Breast epithelium (tissue), 4 donors: ENCODE measurements at places on chromosomes 12 and 14. TPM values are rescaled to one million over a fixed set of nuclear protein-coding genes. Genes with fewer than 3 reads are reported as not detected.

The POC1B gene
- 30.4 TPM for total RNA-seq

DNA sequence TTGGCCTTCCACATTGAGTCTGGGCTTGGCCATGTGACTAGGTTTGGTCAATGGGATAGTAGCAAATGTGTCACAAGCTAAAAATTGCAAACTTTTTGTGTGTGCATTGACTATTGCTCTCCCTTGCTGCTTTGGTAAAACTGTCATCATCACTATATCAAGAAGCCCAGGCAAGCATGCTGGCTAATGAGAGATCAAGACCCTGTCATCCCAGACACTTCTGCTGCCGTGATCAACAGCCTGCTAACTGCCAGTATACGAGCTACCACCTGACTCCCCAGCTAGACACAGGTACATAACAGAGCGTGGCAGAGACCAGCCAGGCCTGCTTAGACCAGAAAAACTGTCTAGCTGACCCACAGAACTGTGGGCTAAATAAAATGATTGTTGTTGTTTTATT, 456.7 kb upstream of the DCN start:
- H3K4me1 ChIP-seq, result no peaks in the 10 kb centered on the region
- H3K27me3 ChIP-seq, result no peaks in the 10 kb centered on the region
- DNase-seq, result no peak
- H3K36me3 ChIP-seq, result no peaks in the 10 kb centered on the region
- H3K27ac ChIP-seq, result no peak overlapping the region

GRCh38 chr12:67881565-67881964, 107.7 kb upstream of the IFNG-AS1 start:
- H3K27me3 ChIP-seq, result no peaks in the 10 kb centered on the region
- H3K4me1 ChIP-seq, result no peaks in the 10 kb centered on the region
- no peak for DNase-seq
- no peak overlapping the region for H3K27ac ChIP-seq
- H3K4me3 ChIP-seq, result no peak overlapping the region
- H3K36me3 ChIP-seq, result no peaks in the 10 kb centered on the region

The AKAP5 gene
- total RNA-seq, result 0.98 TPM

The FGF23 gene
- not detected for total RNA-seq

DNA sequence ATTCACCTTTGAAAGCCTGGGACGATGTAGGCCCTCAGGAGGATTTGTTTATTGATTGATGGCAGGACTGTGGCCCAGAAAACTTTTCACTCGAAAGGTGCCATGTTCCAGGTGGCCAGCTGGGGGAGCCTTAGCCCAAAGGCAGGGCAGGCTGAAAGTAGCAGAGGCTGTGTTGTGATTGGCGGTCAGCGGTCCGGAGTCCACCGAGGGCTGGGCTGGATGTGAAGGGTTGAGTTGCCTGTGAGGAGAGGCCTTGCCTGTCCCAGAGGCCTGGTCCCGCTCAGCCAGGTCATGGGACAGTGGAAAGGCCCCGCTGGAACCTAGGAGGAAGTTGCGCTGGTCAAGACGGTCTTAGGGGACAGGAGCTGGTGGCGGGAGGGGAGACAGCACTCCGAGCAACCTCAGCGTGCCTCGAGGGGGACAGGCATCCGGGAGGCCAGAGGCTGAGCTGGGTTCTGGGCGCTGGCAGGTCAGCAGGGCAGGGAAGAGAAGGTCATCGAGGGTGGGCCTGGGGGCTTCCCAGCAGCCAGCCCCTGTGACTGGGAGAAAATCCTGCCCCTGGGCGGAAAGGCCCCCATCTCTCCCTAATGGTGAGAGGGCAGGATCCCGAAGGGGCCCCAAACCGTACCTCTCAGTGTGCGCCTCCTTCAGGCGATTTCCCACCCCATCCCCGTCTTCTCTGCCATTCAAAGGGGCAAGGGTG, 26.3 kb downstream of the CMA1 start:
- no peak overlapping the region for H3K27ac ChIP-seq
- no peaks in the 10 kb centered on the region for H3K36me3 ChIP-seq

The PPP1R1A gene
- 29.7 TPM for total RNA-seq

GRCh38 chr12:123576611-123577010, 7.7 kb upstream of the TMED2 start:
- no peak overlapping the region for H3K27ac ChIP-seq
- no peak for DNase-seq
- no peaks in the 10 kb centered on the region for H3K4me1 ChIP-seq
- H3K36me3 ChIP-seq, result no peaks in the 10 kb centered on the region
- H3K27me3 ChIP-seq, result no peaks in the 10 kb centered on the region

DNA sequence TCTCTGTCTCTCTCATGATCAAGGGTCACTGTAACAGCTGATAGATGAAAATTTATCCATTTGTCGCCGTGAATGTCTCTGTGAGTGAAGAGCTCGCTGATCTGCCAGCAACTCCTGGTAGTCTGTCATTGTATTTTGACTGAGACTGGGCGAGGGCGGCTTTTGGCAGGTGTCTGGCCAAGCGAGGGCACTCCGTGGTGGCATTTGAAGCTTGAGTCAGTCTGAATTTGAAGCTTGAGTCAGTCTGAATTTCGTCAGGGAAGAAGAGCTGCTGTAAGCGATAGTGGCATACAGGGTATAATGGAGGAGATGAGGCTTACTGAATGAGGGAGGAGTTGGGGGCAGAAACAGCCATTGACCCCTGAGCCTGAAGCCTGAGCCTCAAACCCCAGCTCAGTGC, 56.8 kb upstream of the FAM181A start:
- no peaks in the 10 kb centered on the region for H3K27me3 ChIP-seq
- DNase-seq, result no peak
- no peaks in the 10 kb centered on the region for H3K4me1 ChIP-seq
- H3K36me3 ChIP-seq, result no peaks in the 10 kb centered on the region
- H3K27ac ChIP-seq, result no peak overlapping the region

The SMCO2 gene
- total RNA-seq, result not detected

DNA sequence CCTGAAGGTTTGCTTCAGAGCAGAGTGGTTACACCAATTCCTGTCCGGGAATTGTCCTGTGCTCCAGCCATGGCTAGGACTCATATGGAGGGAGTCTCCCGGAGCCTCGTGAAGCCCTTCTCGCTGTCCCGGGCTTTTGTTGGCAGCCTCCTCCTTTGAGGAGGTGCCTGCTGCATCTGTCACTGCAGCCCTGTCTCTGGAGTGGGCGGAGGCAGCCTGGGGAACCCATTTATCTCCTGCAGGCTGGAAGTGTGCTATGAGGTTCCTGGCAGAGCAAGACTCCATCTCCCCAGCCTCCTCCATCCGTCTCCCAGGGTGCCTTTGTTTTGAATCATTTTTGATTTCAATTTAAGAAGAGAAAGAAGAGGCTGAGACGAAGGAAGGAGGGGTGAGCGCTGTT, 355.3 kb downstream of the GLT1D1 start:
- no peaks in the 10 kb centered on the region for H3K27me3 ChIP-seq
- no peak overlapping the region for H3K4me3 ChIP-seq
- H3K36me3 ChIP-seq, result no peaks in the 10 kb centered on the region
- no peak overlapping the region for H3K27ac ChIP-seq
- H3K4me1 ChIP-seq, result no peaks in the 10 kb centered on the region

- no peaks in the 10 kb centered on the region for H3K27me3 ChIP-seq
- peak overlapping the region; percentile 76 for H3K27ac ChIP-seq
- DNase-seq, result no peak
- no peak overlapping the region for H3K4me3 ChIP-seq
- H3K36me3 ChIP-seq, result no peaks in the 10 kb centered on the region
- H3K4me1 ChIP-seq, result peaks cover 19% of the 10 kb centered on the region
Measured at GRCh38 chr14:100076606-100077005, 11.4 kb downstream of the EVL start.
